ENCODE measurements at places on chromosomes 11 and 22. TPM values are rescaled to one million over a fixed set of nuclear protein-coding genes. Genes with fewer than 3 reads are reported as not detected.

DNA sequence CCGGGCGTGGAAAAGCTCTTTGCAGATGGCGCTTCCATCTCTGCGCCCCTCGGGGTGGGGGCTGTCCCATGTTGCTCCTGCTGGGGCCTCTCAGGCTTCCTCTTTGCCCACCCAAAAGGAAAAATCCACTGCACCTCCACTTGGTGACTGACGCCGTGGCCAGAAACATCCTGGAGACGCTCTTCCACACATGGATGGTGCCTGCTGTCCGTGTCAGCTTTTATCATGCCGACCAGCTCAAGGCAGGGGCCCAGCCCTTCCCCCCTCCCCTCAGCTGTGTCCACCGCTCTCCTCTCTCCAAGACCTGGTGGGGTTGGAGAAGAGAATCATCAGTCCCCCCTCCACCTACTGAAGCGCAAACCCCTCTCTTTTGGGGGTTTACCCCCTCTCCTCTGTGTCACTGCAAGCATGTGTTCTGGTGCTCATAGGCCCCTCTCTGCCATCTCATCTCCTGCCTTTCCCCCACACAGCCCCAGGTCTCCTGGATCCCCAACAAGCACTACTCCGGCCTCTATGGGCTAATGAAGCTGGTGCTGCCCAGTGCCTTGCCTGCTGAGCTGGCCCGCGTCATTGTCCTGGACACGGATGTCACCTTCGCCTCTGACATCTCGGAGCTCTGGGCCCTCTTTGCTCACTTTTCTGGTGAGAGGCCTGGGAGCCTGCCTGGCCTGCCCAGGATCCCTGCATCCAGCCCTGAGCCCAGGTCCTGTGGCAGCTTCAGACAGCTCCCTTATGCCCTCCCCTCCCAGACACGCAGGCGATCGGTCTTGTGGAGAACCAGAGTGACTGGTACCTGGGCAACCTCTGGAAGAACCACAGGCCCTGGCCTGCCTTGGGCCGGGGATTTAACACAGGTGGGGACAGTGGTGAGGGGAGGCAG lies 1.8 kb downstream of the LARGE2 start:
- no peaks in the 10 kb centered on the region for H3K36me3 ChIP-seq
- no peaks in the 10 kb centered on the region for H3K4me1 ChIP-seq

GRCh38 chr22:45090497-45090910 lies 73.2 kb upstream of the NUP50 start:
- no peaks in the 10 kb centered on the region for H3K27me3 ChIP-seq
- no peaks in the 10 kb centered on the region for H3K36me3 ChIP-seq
- no peak overlapping the region for H3K4me3 ChIP-seq
- H3K27ac ChIP-seq, result no peak overlapping the region
- H3K4me1 ChIP-seq, result no peaks in the 10 kb centered on the region
- DNase-seq, result no peak

DNA sequence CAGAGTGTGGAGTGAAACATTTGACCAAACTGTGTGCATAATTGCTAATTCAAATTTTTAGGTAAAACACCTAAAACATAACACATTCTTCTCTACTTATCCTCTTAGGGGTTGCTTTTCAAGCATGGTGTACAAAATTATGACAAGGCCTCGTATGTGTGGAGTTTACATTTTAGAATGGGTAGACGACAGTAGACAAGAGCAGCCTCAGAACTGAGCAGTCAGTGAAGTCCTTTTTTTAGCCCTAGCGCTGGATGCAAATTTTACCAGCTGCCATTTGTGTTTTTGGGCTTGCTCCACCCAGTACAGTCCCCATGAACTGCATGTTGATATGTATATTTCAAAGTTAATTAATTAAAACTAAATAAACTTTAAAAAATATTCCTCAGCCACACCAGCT lies 64.7 kb upstream of the TOP3B start:
- H3K27me3 ChIP-seq, result peaks cover 23% of the 10 kb centered on the region
- H3K27ac ChIP-seq, result no peak overlapping the region
- no peaks in the 10 kb centered on the region for H3K36me3 ChIP-seq
- H3K4me1 ChIP-seq, result no peaks in the 10 kb centered on the region
- no peak for DNase-seq

DNA sequence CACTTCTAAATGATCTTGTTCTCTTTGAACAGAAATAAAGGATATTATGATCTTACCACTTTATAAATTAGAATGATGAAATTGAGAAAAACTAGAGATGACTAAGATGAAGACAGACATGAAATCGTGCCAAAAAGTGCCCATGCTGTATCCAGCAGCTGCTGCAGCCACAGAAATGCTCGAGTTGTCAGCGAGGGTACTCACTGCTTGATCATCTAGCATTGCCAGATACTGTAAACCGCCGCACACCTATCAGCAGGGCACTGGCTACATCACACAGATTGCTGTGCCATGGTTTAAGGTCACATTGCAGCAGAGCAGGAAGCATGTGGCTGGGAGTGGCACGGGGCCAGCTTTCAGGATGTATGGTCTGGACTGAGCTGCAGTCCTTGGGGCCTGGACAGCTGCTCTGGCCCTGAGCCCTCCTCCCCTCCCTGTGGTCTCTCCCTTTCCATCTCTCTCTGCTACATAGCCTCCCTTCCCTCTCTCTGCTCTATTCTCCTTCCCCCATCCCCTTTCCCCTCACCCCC lies 51.0 kb upstream of the SEPTIN5 start:
- H3K27me3 ChIP-seq, result no peaks in the 10 kb centered on the region
- H3K36me3 ChIP-seq, result no peaks in the 10 kb centered on the region
- no peaks in the 10 kb centered on the region for H3K4me1 ChIP-seq
- H3K4me3 ChIP-seq, result no peak overlapping the region
- DNase-seq, result peak; percentile 94
- H3K27ac ChIP-seq, result no peak overlapping the region

- H3K27me3 ChIP-seq, result peaks cover 19% of the 10 kb centered on the region
- no peak overlapping the region for H3K27ac ChIP-seq
- H3K36me3 ChIP-seq, result no peaks in the 10 kb centered on the region
Observed at GRCh38 chr11:19539861-19540260, 172.8 kb upstream of the NAV2 start.

- H3K36me3 ChIP-seq, result no peaks in the 10 kb centered on the region
- peaks cover 37% of the 10 kb centered on the region for H3K27me3 ChIP-seq
- H3K4me3 ChIP-seq, result no peak overlapping the region
- H3K4me1 ChIP-seq, result peaks cover 6% of the 10 kb centered on the region
- no peak overlapping the region for H3K27ac ChIP-seq
Observed at GRCh38 chr11:7571640-7572000, 57.8 kb downstream of the PPFIBP2 start.

DNA sequence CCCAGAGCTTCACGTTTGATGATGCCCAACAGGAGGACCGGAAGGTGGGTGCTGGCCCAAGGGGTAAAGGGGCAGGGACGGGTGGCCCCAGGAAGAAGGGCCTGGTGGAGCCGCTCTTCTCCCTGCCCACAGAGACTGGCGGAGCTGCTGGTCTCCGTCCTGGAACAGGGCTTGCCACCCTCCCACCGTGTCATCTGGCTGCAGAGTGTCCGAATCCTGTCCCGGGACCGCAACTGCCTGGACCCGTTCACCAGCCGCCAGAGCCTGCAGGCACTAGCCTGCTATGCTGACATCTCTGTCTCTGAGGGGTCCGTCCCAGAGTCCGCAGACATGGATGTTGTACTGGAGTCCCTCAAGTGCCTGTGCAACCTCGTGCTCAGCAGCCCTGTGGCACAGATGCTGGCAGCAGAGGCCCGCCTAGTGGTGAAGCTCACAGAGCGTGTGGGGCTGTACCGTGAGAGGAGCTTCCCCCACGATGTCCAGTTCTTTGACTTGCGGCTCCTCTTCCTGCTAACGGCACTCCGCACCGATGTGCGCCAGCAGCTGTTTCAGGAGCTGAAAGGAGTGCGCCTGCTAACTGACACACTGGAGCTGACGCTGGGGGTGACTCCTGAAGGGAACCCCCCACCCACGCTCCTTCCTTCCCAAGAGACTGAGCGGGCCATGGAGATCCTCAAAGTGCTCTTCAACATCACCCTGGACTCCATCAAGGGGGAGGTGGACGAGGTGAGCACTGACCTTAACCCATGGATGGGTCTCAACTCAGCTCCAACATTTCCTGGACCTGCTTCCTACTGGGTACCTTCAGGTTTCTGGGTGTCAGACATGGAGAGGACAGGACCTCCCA lies 2.0 kb downstream of the RIC8A start:
- peaks cover 46% of the 10 kb centered on the region for H3K36me3 ChIP-seq
- no peaks in the 10 kb centered on the region for H3K27me3 ChIP-seq
- H3K27ac ChIP-seq, result peak overlapping the region; percentile 47
- DNase-seq, result peak; percentile 9
- peak overlapping the region; percentile 69 for H3K4me3 ChIP-seq
- H3K4me1 ChIP-seq, result peaks cover 23% of the 10 kb centered on the region

DNA sequence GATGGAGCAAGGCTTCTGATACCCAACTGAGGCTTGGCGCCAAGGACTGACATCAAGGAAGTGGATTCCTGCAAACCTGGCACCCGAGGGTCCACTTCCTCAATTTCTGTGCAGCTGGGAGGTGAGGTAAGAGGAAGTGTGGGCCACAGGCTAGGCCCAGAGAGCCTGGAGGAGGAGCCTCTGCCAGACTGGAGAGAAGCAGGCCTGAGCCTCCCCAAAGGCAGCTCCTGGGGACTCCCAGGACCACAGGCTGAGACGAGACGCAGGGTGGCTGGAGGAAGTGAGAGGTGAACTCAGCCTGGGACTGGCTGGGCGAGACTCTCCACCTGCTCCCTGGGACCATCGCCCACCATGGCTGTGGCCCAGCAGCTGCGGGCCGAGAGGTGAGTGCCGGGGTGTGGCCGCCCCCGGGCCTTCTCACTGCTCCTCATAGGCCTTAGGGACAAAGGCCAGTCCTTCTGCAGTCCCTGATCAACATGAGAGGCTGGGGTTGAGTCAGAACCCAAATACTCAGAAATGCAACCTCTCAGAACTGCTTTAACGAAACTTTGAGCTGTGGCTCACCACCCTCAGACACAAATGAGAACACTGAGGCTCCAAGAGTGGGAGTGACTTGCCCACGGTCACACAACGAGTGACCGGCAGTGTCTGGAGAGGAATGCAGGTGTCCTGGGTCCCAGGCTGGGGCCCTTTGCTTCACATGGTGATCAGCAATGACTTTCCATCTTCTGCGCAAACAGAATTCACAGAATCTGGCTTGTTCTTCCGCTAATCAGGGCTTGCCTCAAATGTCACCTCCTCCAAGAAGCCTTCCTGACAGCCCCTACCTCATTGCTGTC lies at the start of gene NCF4:
Gene NCF4 (plus strand): TSS at position 186 of the 839 bp plus-strand sequence. CDS start 166 bp downstream, at position 352.
- no peak for DNase-seq
- H3K4me1 ChIP-seq, result no peaks in the 10 kb centered on the region
- H3K27ac ChIP-seq, result no peak within 1 kb of the TSS
- H3K27me3 ChIP-seq, result peaks cover 9% of the 10 kb centered on the region
- no peak within 1 kb of the TSS for H3K4me3 ChIP-seq

DNA sequence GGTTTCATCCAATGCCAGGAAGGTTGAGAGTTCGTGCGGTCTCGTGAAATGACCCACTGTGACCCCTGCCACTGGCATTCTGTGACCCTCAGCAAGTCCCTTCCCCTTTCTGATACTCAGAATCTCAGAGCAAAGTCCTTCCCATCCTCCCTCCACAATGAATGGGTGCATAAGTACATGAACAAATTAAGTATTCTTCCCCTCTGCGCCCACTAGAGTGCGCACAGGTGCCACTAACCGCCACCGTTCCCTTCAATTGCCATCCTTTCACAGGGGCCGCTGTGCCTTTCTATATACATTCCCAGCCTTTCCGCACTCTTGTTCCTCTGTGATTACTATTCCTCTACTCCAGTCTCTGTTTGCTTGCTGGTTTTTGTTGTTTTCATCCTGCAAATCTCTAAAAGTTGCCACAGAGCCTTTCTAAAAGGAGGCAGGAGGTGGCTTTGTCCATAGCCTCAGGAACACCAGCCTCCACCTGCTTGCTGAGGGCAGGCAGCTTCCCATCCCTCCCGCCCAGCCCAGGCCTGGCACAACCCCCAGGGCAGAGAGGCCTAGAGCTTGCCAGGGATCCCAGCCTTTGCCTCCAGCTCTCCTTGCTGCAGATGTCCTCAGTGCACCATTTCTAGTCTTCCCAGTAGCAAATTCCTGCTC lies 6.7 kb upstream of the AP1B1 start:
- no peaks in the 10 kb centered on the region for H3K36me3 ChIP-seq
- no peak overlapping the region for H3K27ac ChIP-seq
- no peak overlapping the region for H3K4me3 ChIP-seq
- H3K4me1 ChIP-seq, result no peaks in the 10 kb centered on the region
- H3K27me3 ChIP-seq, result no peaks in the 10 kb centered on the region

LRRN4CL gene
- total RNA-seq, result 0.37 TPM

KLHDC7B gene
- total RNA-seq, result not detected

GPR152 gene
- total RNA-seq, result not detected

SLC25A18 gene
- total RNA-seq, result not detected

FOLR2 gene
- total RNA-seq, result not detected

RASGRP2 gene
- 2.3 TPM for total RNA-seq

MRGPRD gene
- total RNA-seq, result not detected

YPEL4 gene
- 0.30 TPM for total RNA-seq
